Activated CD4-positive, alpha-beta T cell treated with anti-CD3 and anti-CD28 coated beads, Interleukin-2, amount 10 ng/mL, durations not matched to agents 24 days and 14 days (primary cell): ENCODE measurements at places on chromosomes 1 and 21. TPM values are rescaled to one million over a fixed set of nuclear protein-coding genes. Genes with fewer than 3 reads are reported as not detected.

LCA5L gene
- total RNA-seq, result not detected in 2 replicates

MIXL1 gene
- total RNA-seq, result not detected in 2 replicates

DNA sequence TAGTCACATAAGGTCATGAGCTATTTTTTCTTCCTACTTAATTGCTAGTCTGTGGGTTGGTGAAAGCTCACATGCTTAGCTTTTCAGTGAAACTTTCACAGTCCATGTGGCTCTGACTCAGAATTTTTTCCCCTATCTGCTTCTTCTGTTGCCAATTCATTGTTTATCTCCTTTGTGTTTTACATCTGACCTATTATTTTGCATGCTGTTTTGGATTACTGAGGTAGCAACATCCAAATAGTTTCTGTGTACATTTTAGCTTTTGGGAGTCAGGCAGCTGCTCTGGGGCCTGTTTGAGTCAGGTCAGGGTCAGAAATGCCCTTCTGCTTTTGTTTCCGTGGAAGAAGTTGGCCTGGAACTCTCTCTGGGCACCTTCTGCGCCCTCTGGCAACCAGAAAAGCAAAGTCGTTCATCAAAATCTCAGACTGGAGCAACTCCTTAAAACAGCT lies 40.0 kb downstream of the ROR1 start:
- peaks cover 14% of the 10 kb centered on the region for H3K27me3 ChIP-seq
- H3K4me1 ChIP-seq, result no peaks in the 10 kb centered on the region
- no peaks in the 10 kb centered on the region for H3K36me3 ChIP-seq
- H3K4me3 ChIP-seq, result no peak overlapping the region
- DNase-seq, result no peak
- H3K27ac ChIP-seq, result no peak overlapping the region

DNA sequence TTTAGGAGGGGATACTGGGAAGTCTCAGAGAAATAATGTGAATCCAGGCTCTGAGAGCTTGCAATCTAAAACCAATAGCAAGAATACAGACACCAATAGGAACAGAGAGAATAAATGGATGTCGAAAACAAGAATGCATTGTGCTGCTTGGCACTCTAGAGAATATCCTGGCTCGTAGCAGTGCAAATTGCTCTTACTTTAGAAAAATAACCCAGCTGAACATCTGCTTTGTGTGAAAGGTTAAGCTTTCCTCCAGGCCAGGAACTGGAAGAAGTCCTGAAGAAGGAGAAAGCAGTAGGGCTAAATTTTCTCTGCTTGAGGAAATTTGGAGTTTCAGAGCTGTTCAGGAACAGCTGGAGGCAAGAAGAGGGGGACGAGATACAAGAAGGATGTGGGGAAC lies 382.3 kb downstream of the HHIPL2 start:
- H3K36me3 ChIP-seq, result no peaks in the 10 kb centered on the region
- no peaks in the 10 kb centered on the region for H3K4me1 ChIP-seq
- H3K4me3 ChIP-seq, result no peak overlapping the region
- no peak for DNase-seq
- no peaks in the 10 kb centered on the region for H3K27me3 ChIP-seq

DNA sequence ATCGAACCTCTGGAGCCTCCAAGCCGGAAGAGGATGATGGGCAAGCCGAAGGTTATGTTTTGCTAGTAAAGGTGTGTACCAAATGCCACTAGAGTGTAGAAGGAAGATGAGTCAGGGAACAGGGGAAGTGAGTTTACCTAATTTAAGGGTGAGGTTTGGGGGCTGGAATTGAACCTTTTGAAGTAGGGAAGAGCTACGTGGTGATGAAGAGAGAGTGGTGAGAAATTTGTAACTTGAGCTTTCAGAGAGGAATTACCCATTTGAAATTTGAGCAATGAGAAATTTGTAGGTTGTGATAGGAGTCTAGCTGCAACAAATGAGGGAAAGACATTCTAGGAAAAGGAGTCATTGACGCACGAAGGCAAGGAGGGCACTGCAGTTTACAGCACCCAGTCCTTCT lies 70.0 kb upstream of the TENT5C start:
- DNase-seq, result no peak
- H3K4me3 ChIP-seq, result no peak overlapping the region
- H3K27me3 ChIP-seq, result no peaks in the 10 kb centered on the region
- peaks cover 17% of the 10 kb centered on the region for H3K4me1 ChIP-seq
- no peak overlapping the region for H3K27ac ChIP-seq

GRCh38 chr1:220315070-220315839 lies 43.0 kb upstream of the RAB3GAP2 start:
- H3K27me3 ChIP-seq, result peaks cover 2% of the 10 kb centered on the region
- H3K4me3 ChIP-seq, result no peak overlapping the region
- no peak overlapping the region for H3K27ac ChIP-seq
- DNase-seq, result no peak
- H3K36me3 ChIP-seq, result no peaks in the 10 kb centered on the region
- H3K4me1 ChIP-seq, result no peaks in the 10 kb centered on the region

GRCh38 chr1:109243860-109244552 lies 5.3 kb upstream of the CELSR2 start:
- DNase-seq, result no peak
- H3K36me3 ChIP-seq, result peaks cover 7% of the 10 kb centered on the region
- H3K4me3 ChIP-seq, result no peak overlapping the region

DNA sequence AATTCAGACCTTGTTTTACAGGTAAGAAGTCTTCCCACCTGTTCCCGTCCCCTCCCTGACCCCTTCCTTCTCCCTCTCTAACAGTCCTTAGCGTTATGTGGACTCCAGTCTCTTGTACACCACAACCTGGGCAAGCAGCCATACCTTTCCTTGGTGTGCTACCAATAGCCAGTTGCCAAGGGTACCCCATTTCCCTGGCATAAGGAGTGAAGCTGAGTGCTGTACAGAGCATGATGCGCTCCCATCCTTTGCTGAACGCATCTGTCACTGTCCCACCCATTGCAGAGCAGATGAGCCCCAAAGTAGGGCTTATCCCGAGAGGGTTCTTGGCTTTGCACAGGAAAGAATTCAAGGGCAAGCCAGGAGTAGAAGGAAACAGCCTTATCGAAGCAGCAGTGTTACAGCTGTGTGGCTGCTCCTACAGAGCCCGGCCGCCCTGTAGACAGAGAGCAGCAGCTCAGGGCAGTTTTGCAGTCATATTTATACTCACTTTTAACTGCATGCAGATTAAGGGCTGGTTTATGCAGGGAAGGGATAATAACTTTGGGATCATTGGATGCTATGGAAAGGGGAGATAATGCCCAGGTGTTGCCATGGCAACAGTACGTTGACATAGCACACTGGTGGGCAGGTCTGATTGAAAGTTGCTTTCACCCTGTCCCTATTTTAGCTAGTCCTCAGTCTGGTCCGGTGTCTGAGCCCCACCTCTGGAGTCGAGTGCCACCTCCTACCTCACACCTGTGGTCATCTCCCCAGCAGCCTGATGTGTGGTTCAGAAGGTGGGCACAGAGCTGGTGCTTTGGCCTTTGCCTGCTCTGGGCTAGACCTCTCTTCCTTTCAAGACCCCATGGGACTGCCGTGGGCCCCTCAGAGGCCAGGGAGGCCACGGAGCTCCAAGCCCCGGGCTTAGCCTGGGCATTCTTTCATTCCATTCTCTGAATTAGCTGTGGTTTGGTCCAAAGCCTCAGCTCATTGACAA lies 5.1 kb downstream of the FHAD1 start:
- H3K27ac ChIP-seq, result peak overlapping the region; percentile 15
- peaks cover 47% of the 10 kb centered on the region for H3K27me3 ChIP-seq
- H3K36me3 ChIP-seq, result peaks cover 1% of the 10 kb centered on the region
- peaks cover 47% of the 10 kb centered on the region for H3K4me1 ChIP-seq
